ENCODE measurements at places on chromosomes 11 and 22.
A peak's percentile ranks its signal among the peaks of the same experiment; 100 is the strongest.

GRCh38 chr11:121672630-121673487 lies 220.1 kb upstream of the SORL1-AS1 start:
- peak; percentile 71 for DNase-seq

GRCh38 chr11:114367244-114367957 lies 32.9 kb downstream of the C11orf71 start:
- DNase-seq, result no peak

GRCh38 chr22:35627267-35628041 lies 10.3 kb upstream of the MB start:
- peak; percentile 93 for DNase-seq

- DNase-seq, result no peak
These were observed 711.6 kb downstream of the METTL15 start for GRCh38 chr11:28819741-28820140.

GRCh38 chr22:30210235-30210909 lies 36.2 kb downstream of the LIF start:
- DNase-seq, result peak; percentile 91

DNA sequence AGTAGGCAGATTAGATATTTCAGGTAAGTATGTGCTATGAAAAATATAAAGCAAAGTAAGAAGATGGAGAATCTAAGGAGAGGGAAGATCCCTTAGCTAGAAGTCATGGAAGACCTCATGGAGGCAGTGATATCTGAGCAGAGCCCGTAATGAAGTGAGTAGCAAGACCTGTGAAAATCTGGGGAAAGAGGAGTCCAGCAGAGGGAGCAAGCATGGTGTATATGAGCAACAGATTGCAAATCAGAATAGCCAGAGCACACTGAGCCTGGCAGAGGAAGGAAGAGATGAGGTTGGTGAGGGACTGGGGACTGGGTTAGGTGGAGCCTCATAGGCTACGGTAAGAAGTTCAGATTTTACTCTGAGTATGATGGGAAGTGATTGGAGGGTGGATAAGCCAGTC lies 9.4 kb downstream of the LHFPL7 start:
- DNase-seq, result peak; percentile 58

DNA sequence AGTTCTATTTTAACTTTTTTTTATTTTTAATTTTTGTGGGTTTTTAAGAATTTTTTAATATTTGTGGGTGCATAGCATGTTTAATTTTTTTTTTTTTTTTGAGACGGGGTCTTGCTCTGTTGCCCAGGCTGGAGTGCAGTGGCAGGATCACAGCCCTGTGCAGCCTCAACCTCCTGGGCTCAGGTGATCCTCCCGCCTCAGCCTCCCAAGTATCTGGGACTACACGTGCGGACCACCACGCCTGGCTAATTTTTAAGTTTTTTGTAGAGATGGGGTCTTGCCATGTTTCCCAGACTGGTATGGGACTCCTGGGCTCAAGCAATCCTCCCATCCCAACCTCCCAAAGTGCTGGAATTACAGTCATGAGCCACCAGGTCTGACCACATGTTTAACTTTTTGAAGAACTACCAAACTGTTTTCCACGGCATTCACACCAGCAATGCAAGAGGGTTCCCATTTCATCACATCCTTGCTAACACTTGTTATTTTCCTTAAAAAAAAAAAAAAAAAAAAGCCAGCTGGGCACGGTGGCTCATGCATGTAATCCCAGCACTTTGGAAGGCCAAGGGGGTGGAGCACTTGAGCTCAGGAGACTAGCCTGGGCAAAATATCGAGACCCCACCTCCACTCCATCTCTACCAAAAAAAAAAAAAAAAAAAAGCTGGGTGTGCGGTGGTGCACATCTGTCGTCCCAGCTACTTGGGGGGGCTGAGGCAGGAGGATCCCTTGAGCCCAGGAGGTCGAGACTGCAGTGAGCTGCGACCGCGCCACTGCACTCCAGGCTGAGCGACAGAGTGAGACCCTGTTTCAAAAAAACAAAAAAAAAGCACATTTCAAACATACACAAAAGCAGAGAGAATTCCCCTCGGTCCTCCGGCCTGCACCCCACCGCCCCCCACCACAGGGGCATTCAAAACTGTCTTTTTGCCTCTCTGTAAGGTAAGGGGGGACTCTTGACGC lies 16.7 kb upstream of the TXNRD2 start:
- DNase-seq, result peak; percentile 44

DNA sequence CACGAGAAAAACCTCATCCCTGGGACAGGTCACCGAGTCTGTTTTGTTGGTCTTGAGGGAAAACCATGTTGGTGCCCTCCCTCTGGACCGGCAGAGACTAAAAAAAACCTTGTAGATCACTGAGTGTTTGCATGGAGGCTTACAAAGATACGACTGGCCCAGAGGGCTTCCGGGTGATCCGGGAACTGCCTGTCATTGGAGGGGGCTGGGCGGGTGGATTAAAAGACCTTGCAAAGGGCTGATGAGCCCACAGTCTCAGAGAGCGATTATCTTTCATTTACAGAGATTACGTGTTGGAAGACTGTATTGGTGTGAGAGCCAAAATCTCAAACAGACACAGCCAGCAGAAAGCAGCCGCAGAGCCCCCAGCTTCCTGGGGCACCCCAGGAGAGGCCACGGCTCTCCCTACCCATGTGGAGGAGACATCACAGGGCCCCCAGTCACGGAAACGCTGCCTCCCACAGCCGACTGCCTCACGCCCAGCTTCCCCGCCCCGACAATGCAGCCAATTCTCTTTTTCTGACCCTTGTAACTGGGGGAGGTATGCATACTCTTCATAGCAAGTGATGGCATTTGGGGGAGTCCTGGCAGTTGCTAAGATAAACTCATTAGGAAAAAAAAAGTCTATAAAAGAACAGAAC lies 426.4 kb downstream of the CTTN start:
- DNase-seq, result peak; percentile 6

GRCh38 chr11:112617977-112618826 lies 343.0 kb upstream of the NCAM1 start:
- no peak for DNase-seq

DNA sequence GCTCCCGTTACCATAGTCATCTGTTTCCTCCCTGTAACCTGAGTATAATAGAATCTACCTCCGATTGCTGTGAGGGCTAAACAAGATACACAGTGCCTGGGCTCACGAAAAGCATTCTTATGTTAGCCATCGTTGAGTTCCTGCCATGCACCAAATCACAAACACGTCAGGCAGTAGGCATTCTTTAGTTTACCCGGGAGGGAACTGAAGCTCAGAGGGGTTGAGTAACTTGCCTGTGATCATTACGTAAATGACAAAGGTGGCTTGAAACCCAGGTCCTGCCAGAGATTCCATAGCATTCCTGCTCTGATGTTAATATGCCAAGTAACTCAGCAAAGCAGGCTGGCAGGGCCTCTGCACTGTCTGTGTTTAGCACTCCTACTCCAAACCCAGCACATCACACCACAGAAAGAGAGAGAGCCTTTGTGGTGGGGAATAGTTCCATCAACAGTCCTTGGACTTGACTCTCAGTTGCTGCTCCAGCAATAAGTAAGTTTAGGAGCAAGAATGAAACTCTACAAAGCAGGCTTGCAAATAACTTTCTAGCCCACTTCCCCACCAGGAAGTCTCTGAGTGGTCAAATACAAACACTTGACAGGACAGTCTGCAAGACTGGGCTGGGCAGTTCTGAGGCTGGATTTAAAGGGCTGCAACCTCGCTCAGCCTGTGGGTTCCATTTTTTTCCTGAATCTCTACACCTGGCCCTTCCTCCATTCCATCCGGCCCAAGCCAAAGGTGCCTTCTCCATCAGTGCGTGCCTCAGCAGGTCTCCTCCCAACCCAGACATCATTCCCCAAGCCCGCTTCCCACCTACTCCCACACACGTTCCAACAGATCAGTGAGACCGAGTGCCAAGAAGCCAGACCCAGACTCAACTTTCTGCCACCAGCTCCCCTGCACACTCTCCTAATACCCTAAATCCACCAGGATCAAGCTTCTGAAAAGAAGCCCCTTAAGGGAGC lies 1.1 kb downstream of the SCN2B start:
- DNase-seq, result no peak

DNA sequence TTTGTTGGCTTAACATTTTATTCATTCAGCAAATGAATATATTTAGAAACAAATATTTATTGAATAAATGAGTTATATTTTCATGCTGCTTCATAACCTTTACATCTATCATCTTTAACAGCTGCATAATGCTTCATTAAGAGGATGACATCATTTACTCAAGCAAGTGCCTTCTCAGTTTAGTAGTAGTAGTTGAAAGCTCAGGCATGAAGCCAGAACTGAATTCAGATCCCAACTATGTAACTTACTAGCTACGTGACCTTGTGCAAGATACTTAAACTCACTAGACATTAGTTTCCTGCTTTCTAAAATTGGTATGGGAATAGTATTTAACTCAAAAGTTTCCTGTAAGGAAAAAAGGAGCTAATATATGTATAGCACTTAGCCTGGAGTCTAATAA lies 90.3 kb downstream of the TMPRSS5 start:
- DNase-seq, result peak; percentile 58

- DNase-seq, result peak; percentile 84
These were observed 21.7 kb downstream of the MIAT start for GRCh38 chr22:26679003-26679629.

- peak; percentile 42 for DNase-seq
These were observed 11.3 kb downstream of the OSBP2 start for GRCh38 chr22:30705710-30706651.

DNA sequence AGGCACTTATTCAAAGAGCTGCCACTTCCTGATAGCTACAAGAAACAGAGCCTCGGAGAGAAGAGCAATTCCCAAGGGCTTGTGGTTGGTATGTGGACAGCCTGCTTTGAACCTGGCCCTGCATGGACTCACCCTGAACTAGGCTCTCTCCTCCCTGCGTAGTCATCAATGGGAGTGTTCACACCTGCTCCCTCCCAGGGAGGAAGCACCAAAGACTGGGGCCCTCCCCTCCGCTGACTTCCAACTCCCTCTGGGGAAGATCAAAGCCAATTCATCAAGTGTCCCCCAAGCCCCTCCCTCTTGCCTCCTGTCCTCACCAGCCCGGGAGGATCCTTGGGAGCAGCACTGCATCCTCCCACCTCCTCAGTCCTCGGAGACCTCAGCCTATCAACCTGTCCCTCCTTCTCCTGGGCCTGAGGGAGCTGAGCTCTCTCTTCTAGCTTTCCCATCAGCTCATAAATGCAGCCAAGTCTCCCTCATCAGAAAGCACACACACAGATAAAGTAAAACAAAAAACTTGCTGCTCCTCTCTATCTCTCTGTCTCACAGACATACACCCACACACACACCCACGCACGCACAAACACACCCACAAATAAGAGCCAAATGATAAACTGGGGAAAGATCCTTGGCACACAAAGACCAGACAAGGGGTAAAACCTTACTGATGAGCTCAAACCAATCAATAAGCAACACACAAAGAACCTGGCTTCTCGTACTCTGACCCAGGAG lies 3.3 kb downstream of the A4GALT start:
- DNase-seq, result peak; percentile 56

- DNase-seq, result no peak
These were observed 81.4 kb downstream of the SLC1A2 start for GRCh38 chr11:35337914-35338305.

DNA sequence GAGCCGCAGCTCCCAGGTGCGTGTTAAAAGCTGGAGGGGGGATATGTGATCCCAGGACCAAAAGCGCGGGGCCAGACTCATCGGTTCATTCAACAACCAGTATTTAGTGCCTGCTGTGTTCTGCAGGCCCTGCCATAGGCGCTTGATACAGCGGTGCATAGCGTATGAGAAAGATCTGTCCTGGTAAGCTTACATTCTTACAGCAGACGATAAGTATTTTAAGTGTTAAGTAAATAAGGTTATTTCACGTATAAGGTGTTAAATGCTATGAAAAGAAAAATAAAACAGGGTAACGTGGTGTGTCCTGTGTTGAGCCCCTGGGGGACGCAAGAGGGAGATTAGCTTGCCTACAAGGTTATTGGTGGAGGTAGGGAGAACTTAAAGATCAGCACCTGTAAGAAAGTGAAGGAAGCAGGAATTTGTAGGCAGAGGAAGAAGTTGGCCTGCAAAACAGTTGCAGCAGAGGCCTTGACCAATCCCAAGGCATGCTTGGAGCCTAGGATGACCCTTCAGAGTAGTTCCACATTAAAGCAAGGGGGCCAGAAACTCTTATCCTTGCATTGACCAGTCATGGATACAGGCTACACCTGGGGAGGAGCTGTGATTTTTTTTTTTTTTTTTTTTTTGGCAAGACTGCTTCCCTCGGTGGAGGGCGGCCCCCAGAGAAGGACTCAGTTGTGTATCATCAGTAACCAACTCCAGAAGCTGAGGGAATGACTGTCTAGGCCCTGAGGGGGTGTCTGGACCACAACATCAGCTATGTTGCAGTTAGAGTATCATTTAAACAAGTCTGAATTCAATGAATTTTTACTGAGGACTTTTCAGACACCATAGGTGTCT lies 487 bp upstream of the LIPT2 start:
- peak; percentile 79 for DNase-seq

DNA sequence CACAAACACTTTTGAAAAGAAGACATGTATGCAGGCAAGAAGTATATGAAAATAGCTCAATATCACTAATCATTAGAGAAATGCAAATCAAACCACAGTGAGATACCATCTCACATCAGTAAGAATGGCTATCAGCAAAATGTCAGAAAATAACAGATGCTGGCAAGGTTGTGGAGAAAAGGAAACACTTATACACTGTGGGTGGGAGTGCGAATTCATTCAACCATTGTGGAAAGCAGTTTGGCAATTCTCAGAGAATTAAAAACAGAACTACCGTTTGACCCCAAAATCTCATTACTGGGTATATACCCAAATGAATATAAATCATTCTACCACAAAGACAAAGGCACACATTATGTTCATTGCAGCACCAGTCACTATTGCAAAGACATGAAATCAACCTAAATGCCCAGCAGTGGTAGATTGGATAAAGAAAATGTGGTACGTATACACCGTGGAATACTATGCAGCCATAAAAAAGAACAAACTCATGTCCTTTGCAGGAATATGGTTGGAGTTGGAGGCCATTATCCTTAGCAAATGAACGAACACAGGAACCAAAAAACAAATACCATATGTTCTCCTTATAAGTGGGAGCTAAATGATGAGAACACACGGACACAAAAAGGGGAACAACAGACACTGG lies 18.5 kb downstream of the MMP13 start:
- no peak for DNase-seq

- peak; percentile 33 for DNase-seq
These were observed 45.3 kb upstream of the NECTIN1 start for GRCh38 chr11:119774172-119774763.

- DNase-seq, result no peak
These were observed 901.0 kb downstream of the BRD1 start for GRCh38 chr22:48926643-48927042.

DNA sequence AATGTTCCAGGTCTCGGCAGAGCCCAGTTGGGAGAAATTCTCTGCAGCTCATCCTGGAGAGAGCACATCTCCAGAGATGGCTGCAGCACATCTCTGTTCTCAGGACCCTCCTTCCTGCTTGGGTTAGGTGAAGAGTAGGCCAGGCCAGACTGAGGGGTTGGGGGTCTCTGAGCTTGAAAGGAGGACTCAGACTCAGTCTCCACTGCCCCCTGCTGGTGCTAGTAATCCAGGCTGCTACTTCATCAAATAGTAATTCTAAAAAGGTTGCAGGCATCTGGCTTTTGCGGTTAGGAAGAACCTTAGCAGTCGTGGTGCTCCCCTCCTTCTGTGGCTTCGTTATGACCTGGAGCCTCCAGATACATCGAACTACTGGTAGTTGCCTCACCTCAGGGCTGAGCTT lies 9.7 kb downstream of the TUB start:
- DNase-seq, result peak; percentile 40

Measured in cardiac fibroblast (primary cell).